MG63 (cell line): ENCODE measurements at places on chromosomes 3 and 15.

DNA sequence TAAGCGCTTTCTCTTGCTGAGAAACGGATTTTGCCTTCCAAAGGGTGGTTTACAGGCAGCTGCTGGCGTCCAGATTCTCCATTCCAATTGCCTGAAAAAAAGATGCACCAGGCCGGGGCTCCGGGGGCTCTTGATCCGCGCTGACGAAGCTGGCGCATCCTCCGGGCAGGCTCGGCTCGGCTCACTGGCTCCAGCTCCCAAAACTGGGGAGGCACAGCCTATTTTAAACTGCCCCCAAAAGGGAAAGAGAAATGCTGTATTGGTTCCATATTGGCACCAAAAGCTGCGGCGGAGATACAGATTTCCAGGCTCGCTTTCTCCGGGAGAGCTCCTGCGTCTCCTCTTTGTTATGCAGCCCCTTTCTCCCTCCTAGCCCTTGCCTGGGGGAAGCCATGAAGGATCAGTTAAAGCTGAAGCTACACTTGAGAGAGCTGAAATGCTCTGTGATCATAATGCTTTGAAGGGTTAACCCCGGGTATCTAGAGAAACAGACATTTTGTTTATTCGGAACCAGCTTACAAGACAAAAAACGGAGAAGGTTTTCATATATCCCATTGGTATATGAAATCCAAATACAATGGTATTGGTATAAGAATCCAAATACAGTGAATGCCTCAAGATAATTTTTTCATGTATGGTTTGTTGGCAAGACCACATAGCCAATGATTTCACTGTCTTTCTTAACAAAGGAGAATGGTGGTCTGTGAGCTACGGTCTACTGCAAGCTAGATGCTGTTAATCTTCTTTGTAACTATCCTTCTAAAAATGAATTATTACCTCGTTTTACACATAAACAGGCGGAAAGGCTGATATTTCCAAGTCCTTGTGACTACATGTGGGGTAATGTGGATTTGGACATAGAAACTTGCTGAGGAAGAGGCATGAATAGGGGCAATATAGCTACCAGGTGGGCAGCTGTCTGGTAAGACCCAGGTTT, 693 bp downstream of the CD200 start:
- no peak for DNase-seq

- DNase-seq: no peak
Measured at GRCh38 chr3:103991461-103992115, 1375.1 kb upstream of the ALCAM start.

- DNase-seq: no peak
Measured at GRCh38 chr15:33882921-33883320, 85.4 kb upstream of the CHRM5 start.

- DNase-seq: no peak
Measured at GRCh38 chr3:122458992-122459391, 43.1 kb upstream of the WDR5B start.

DNA sequence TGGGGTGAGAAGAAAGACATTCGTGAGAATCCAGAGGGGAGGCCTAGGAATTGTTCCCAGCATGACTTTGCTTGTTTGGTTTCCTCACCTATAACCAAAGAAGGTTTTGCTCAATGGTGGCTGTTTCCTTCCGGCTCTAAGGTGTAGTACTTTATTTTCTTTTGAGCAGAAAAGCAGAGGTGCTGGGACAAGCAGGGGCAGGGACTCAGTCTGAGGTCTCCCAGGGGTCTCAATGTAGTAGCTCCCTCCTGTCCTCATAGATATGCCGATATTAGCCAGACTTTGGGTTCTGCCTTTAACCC, 41.6 kb downstream of the ZBTB38 start:
- DNase-seq: no peak

DNA sequence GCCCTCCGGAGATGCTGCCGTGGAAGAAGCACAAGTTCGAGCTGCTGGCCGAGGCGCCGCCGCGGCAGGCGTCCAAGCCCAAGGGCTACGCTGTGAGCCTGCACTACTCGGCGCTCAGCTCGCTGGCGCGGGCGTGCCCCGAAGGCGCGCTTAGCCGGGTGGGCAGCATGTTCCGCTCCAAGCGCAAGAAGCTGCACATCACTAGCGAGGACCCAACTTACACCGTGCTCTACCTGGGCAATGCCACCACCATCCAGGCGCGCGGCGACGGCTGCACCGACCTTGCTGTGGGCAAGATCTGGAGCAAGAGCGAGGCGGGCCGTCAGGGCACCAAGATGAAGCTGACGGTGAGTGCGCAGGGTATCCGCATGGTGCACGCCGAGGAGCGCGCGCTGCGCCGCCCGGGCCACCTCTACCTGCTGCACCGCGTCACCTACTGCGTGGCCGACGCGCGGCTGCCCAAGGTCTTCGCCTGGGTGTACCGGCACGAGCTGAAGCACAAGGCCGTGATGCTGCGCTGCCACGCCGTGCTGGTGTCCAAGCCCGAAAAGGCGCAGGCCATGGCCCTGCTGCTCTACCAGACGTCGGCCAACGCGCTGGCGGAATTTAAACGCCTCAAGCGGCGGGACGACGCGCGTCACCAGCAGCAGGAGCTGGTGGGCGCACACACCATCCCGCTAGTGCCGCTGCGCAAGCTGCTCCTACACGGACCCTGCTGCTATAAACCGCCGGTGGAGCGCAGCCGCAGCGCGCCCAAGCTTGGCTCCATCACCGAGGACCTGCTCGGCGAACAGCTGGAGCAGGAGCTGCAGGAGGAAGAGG, 1.3 kb downstream of the FAM43A start:
- DNase-seq: peak; percentile 64

DNA sequence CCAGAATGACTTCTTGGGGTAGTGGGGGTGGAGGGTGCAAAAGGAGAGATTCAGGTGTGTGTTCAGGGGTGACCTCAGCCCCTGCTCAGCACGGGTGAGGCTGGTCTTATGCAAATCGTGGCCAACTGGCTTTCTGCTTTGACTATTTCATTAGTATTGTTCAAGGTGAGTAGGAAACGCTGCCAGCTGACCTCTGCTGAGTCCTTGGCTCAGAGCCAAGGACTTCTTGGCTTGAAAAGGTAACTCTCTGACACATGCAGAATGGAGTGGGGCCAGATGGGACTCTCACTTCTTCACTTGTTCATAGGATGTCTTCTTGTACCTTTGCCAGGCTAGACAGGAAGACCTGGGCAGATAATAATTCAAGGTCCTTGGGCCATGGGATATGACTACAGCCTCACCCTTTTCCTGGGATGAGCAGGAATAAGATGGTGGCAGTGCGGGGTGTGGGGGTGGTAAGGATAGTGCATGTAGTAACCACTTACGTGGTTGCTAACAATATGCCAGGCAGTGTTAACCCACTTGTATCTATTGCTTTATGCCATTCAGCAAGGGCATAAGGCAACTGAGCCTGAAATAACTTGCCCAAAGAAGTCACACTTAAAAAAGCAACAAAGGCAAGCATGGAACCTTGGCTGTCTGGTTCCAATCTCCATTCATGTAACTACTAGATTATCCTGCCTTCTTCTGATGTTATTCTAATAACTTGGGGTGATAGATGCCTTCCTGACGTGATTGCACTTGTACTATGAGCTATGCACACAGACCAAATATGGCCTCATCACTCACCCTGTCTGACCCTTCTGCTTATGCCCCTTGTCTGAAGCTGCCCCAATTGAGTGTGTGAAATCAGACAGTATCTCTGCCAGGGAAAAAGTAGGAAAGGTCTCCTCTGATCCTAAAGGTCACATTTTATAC, 193.1 kb downstream of the NR1D2 start:
- DNase-seq: no peak

DNA sequence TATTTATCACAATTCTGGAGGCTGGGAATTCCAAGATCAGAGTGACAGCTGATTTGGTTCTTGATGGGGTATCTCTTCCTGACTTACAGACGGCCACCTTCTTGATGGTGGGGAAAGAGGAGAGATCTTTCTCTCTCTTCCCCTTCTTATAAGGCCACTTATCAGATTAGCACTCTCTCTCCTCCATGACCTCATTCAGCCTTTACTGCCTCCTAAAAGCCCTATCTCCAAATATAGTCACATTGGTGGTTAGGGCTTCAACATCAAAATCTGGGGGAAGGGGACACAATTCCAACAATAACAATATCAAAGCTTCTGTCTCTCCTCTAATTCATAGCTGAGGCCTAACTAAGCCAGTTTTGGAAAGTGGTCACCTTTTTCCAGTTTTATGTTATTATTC, 91.7 kb upstream of the MBNL1 start:
- no peak for DNase-seq

GRCh38 chr3:72490688-72491435, 357.4 kb downstream of the SHQ1 start:
- no peak for DNase-seq

GRCh38 chr3:182913889-182914288, 66.4 kb downstream of the DCUN1D1 start:
- DNase-seq: no peak

DNA sequence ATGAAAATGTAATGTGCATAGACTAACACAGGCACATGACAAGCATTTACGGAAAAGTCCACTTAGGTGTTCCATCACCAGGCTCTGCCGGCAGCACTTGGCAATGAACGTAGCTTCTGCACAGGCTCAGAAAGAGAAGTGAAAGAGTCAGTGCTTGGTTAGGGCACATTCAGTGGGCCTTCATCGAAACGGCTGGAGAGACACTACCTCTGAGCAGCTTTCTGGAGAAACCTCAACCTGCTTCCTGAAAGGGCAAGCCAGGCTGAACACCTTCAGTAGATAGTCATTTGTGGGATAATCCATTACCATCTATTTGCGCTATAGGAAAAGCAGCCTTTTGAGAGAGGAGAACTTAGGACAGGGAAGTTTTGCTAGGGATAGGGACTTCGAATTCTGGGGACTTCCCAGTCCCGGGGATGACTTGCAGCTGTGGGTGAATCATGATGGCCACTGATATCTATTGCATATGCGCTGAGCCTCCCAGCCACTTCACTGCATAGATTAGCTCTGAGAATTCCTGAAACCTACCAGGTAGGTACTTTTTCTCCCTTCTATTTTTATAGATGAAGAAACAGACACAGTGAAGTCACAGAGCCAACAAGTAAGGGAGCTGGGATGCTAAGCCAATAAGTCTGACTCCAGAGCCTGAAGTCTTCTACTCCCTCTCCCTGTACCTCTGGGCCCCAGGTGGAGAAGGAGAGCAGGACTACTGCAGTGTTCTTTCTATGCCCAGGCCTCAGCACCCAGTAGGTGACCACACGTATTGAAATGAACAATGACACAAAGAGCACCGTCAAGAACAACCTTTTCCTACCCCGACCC, 4.2 kb upstream of the SH2D7 start:
- DNase-seq: no peak

- no peak for DNase-seq
Measured at GRCh38 chr3:169158379-169158778, 505.1 kb downstream of the MECOM start.

GRCh38 chr3:126389112-126389793, 5.5 kb upstream of the CFAP100 start:
- DNase-seq: peak; percentile 81

- no peak for DNase-seq
Measured at GRCh38 chr15:60674704-60675395, 195.9 kb upstream of the ICE2 start.

- DNase-seq: no peak
Measured at GRCh38 chr15:40493089-40493840, 22.5 kb downstream of the CHST14 start.

DNA sequence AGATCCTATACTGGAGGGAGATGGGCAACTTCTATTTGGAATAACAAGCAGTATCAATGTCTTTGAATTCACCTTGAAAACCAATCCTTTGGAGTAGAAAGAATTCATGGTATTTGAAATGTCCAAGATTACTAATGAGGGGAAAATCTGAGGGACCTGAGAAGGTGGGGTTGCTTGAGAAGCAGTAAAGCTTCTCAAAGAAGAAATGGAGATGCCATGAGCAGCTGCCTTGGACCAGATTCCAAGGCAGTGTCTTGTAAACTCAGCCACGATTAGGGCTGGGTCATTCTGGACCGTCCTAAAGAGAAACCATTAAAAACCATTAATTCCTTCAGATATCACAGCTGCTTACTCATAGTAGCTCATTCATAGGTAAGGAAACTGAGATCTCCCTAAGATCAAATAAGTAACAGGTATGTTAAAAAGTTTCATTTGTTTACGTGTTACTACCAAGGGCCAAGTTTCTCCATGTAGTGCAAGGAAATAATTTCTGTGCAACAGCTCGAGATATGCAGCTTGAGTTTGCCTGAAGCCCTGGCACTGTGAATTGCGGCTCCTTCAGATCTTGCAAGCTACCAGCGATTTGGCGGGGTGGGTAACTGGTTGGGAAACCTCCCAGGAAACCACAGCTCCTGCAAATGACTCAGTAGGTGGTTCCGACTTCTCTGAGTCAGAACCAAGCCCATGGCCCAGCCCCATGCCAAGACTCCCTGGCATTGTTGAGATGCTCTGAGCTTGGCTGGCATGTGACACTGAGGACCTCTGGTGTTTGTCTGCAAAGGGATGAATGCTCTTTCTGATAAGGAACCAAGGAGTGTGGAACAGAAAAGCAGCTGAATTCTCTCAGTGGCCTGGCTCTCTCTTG, 296.8 kb downstream of the RORA start:
- DNase-seq: peak; percentile 95

DNA sequence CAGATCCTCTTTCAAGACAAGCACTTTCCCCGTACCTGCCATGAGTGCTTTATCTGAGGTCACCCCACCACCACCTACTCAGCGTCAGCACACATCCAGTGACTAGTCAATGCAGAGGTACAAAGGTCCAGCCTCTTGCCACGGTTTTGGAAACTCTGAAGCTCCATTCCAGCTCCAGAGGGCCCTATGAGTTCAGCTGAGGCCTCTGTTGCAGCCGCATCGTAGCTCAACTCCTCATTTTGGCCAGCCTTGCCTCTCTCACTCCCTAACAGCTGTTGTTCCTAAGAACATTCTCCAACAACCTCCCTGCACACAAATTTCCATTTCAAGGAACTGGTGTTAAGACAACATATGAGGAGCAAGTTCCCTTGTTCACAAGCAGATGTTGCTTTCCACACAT, 405.1 kb upstream of the PROK2 start:
- no peak for DNase-seq

DNA sequence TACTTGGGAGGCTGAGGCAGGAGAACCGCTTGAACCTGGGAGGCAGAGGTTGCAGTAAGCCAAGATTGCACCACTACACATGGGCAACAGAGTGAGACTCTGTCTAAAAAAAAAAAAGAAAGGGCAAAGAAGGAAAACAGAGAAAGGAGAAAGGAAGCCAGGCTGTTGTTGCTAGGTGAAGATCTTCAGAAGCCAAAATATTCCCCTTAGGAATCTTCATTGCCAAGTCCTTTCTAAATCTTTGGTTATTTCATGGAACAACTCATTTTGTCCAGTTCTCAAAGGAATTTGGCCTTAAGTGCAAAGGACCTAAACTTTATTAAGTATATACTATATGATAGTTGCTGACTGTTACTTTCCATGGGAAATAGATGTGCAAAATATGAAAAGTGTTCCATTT, 59.2 kb upstream of the OSBPL11 start:
- DNase-seq: no peak

DNA sequence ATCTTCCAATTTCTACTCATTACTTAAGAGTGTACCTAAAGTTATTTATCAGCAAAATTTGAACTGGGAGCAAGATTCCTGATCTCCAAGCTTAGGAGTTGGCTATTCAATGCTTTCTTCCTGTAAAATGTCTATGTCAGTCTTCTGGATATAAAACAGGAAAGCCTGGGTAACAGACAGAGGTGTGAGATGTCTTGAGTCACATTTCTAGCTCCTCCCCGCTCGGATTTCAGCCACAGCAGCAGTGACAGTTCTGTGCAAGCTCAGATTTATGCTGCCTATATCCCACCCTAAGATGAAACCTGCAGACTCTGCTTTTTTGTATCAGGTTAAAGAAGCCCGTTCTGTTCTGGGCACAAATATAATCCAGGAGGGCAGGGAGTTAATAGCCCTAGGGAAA, 2.1 kb upstream of the ARMC8 start:
- DNase-seq: no peak
